ENCODE measurements at places on chromosomes 5 and 9.

DNA sequence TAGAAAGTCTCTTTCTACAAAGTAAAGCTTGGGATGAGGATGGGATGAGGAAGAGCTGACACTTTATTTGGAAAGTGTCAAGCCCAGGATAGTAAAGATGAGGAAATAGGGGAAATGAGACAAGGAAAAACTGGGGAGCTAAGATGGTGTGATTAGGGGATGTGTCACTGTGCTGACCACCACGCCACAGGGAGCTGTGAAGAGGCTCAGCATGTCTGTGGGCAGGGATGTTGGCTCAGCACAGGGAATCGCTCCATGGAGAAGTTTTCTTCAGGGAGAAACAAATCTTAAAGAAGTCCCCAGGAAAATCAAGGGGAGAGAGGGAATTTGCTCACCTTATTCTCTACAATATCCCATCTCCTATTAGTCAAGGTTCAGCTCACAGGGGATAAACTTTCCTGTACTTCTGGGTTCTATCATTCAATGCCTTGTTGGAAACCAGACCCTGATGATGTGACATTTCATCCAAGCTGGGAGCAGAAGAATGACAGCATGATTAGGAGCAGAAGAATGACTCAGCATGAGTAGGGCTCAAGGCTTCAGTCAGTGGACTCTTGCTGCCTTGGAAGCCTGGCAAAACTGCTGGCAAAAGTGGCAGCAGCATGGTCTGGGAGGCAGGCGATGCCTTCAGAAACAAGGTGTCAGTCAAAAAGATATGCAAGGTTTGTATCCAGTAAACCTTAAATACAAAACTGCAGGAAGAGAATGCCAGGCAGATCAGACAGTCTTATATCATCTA, 4.9 kb downstream of the HSPB3 start:
- no peak for DNase-seq

- peak; percentile 52 for DNase-seq
Observed at GRCh38 chr9:14327036-14327435, 13.1 kb upstream of the NFIB start.

DNA sequence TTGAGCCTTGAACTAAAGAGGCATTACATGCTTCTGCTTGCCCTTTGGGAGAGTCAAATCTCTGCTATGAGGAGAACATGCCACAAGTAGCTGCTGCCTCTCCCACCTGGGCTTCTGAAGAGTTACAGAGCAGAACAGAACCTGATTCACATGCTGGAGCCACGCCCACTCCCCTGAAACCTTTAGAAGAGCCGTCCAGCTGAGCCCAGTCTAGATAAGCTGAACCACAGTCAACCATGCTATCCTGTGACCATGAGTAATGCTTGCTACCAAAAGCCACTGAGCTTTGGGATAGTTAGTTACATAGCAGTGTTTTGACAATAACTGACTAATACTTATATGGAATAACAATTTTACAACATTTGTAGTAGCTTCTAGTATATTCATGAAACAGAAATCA, 111.0 kb upstream of the VCAN start:
- no peak for DNase-seq

GRCh38 chr9:82560457-82560904, 502.5 kb downstream of the RASEF start:
- DNase-seq: peak; percentile 94

DNA sequence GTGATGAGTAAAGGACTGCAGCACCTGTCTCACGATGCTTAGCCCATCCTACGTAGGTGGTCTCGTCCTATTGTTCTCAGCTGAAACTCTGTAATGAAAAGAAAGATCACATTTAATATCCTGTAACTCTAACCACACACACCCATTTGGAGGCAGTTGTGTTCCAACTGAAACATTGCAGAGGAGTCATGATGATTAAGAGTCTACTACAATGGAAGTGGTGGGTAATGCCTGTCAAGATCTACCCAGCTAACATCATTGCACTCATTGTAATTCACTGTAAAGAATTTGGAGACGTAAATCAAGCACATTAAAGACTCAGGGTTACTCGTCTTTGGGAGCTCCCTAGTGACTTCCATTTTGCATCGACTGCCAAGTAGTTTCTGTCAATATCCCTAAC, 106.0 kb upstream of the PTPN3 start:
- no peak for DNase-seq

GRCh38 chr5:108141676-108142075, 240.2 kb downstream of the FBXL17 start:
- DNase-seq: no peak

- DNase-seq: no peak
Observed at GRCh38 chr5:39863926-39864552, 439.3 kb upstream of the DAB2 start.

DNA sequence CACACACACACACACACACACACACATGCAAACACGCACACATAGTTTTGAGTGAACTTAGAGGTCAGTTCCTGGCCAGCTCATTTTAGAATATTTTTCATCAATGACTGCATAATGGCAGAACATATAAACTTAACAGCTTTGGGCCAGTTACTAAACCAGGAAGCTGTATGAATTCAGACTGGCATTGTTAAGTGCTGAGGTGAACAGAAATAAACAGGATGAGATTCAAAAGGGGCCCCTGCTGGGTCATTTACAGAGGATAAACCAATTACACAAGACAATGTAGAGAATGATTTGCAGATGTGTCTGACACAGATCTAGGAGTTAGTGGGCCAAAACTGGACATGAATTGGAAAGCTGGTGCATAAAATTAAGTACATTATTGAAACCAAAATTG, 44.6 kb downstream of the MARCHF11 start:
- DNase-seq: peak; percentile 87

- no peak for DNase-seq
Observed at GRCh38 chr9:76032797-76033373, 142.4 kb downstream of the PCSK5 start.

GRCh38 chr5:82855893-82856550, 221.2 kb downstream of the TMEM167A start:
- no peak for DNase-seq

DNA sequence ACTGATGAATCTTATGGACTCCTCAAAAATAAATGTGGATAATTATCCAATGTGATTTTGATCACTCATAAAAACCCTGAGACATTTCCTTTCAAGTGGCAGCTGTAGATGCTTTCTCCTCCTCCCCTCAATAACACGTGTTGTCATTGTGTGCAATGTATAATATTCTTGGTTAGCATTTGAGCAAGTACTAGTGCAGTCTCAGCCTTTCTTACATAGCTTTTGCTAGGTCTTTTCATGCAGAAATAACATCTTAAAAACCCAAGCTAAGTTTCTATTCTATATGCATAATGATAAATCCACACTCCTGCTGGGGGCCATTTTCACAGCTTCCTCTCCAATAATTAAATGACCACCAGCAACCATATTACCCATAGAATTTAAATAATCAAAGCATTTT, 1835.2 kb upstream of the NUDT12 start:
- no peak for DNase-seq

GRCh38 chr9:40926404-40927259, 201.8 kb downstream of the FOXD4L6 start:
- DNase-seq: no peak

DNA sequence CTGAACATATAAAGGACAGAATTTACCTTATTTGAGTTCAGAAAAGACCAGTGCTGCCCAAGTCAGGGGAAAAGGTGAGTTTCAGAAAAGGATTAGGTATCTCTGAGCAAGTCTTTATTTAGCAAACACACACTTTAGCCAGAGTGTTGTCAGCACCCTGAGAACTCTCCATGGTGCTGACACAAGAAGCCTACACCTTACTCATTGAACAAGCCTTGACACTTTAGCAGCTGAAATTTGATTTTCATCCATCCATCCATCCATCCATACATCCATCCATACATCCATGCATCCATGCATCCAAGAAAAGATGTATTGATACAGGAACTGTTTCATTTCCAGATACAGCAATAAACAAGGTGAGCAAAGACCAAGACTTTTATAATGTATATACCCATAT, 311.2 kb downstream of the TRIM32 start:
- DNase-seq: no peak

- peak; percentile 29 for DNase-seq
Observed at GRCh38 chr9:125748446-125749099, 1.4 kb downstream of the PBX3 start.

DNA sequence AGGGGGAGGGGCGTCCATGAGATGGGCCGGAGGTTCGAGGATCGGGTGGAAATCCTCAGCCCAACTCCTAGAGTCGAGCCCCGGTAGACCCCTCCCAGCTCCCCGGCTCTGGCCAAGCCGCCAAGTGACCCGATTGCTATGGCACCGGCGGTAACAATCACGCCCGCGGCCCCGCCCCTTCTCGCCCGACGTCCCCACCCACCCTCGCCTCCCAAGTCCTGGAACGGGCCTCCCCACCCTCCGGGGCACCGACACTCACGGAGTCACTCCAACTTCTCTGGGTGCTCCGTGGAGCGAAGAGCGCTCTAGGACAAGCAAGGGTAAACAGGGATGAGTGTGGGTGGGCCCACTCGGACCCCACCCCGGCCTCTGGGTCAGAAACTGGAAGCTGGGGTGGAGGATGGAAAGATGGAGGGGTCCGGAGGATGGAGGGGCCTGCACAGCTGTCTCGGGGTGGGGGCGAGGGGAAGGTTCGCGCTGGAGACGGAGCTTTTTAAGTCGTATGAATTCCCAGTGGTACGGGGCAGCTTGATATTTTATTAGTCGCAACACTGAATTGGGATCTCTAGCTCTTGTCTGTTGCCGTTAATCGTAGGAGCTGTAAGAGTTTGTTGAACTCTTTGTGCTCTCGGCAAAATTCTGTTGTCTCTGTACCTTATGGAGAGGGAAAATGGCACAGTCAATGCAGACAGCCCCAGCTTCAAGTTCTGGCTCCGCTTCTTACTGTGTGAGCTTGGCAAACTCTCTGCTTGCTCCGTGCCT, at the start of gene SPACA9:
TSS of gene SPACA9 (plus strand) at position 204 of the 762 bp plus-strand sequence. CDS start 5,050 bp downstream, outside the sequence.
- DNase-seq: peak; percentile 21

DNA sequence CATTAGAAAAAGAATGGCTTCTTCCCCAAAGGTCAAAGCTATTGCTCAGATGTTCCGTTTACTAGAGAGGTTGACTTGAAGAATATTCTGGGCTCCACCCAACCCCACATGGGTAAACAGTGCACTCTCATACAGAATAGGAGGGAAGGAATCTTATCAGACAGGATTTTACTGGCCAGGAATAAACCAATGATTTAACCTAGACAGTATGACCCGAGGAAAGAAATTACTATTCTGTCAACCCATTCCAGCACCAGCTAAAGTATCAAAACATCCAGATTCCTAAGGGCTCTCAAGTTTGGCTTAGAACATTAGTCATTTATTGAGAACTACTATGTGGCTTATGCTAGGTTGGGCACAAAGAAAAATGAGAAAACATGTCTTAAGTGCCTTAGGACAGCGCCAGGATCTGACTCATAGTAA, 493.6 kb upstream of the KLF4 start:
- no peak for DNase-seq

DNA sequence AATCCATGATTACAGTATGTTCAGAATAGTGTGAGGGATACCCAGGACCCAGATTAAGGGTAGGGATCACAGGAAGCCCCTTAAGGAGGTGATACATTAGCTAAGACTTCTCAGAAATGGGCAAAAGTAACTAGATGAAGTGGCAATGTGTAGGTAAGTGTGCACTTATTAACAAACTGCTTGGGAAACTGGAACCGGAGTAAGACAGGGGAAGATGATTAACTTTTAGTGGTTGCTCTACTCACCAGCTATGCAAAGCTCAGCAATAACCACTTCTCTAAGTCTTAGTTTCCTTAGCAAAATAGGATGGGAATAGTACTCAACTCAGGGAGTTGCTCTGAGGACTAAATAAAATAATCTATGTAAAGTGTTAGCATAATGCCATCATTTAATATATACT, 182.2 kb downstream of the MCTP1 start:
- DNase-seq: no peak

DNA sequence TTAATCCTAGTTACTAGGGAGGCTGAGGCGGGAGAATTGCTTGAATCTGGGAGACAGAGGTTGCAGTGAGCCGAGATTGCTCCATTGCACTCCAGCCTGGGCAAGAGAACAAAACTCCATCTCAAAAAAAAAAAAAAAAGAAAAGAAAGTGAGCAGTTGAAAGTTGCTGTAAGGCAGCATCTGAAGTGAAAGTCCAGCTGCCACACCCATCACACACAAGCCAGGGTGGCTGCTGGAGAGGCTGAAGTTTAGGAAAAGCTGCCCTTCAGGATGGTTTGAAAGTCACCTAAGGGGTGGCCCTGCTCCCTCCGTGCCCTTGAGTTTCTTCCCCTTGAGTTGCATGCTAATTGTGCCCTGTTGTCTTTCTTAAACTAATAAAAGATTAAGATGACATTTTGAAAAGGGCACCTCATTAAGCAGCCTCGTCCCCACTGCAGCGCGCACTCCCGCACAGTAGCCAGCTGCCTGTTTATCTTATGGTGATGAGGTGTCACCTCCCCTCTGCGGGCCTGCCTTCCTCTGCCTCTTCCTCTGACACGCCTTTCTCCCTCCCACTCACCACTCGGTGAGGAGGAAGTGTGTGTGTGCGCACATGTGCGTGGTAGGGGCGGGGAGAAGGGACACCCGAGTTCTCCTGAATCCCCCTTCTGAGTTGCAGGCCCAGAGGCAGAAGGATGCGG, 104.2 kb upstream of the PANK3 start:
- no peak for DNase-seq

DNA sequence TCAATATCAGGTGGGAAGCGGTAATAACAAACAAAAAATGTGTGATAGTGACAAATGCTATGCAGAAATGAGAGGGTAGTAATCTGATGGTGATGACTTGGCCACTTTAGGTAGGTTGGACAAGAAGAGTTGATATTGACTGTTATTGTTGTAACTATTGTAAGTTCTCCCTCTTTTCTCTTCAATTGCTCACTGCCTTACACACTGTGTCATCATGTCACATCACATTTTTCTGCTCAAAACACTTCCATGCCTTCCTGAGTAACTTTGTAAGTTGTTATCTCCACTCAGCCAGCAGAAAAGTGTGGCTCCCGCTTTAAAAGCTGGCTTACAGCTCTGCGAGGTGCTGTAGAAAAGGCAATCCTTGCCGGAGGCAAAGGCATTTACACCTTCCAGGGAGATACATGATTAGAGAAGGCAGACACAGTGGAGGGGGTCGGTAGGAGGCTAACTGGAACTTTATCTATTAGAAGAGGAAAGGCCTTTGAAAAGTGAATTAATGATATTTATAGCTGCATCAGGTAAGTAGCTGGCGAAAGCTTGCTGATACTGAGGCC, 85.2 kb upstream of the CLINT1 start:
- DNase-seq: no peak

DNA sequence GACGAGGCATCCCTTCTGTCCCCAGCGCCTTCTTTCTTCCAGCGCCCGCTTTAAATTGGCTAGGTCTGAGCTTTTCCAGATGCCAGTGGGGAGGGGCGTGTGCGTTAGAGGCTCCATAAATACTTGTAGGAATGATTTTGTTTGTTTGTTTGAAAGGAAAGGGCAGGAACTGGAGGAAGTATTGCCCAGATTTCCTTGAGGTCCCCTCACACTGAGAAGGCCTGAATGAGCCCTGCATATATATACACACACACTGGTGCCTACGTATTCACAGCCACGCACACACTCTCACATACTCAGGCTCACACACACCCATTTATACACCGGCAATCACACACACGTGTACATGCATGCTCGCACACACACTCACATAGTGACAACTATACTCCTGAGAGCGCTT, 1.0 kb upstream of the SLIT3 start:
- no peak for DNase-seq

- no peak for DNase-seq
Observed at GRCh38 chr9:32395510-32396216, 11.2 kb downstream of the ACO1 start.

All from NCI-H2081 (cell line).